ENCODE measurements at places on chromosomes 6 and 20. TPM values are rescaled to one million over a fixed set of nuclear protein-coding genes. Genes with fewer than 3 reads are reported as not detected.
A peak's percentile ranks its signal among the peaks of the same experiment; 100 is the strongest.

DNA sequence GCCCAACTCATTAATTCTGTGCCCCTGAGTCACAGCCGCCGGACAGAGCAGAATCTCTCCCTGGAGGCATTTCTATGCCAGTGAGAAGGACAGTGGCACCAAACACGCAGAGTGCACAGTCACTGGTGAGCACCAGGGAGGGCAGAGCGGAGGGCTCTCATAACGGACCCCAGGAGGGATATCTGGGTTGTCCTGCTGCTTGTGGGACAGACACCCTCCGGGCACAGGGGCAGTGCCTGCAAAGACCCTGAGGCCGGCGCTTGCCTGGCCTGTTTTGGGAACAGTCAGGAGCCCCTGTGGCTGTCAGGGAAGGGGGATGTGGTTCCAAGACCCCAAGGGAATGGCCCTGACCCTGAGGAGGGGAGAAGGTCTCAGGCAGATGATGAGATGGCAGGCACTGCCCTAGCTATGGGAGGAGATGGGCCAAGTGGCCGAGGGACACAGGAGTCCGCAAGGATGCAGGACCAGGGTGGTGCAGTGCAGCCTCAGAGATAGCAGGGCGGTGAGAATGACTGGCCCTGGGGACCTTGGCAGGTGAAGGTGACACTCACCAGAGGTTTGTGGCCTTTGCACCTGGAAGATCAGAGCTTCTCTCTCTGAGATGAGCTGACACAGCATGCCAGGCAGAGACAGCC, 270.8 kb downstream of the SMOC2 start:
- DNase-seq: no peak

DNA sequence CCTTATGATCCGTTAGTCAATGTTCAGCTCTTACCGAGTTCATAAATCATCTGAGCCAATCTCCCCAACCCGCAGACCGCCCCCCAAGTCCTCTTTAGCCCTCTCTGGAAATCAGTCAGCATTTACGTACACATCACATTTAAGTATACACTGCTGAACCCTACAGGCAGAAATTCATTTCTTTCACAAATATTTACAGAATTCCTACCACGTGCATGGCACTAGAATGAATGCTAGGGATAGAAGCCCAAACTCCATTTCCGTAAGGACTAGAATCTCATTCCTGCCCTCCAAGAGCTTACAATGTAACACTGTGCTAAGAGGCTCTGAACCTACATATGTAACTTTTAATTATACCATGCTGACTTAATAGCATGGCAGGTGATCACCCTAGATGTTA, 1.8 kb downstream of the OSER1 start:
- DNase-seq: peak; percentile 48

DNA sequence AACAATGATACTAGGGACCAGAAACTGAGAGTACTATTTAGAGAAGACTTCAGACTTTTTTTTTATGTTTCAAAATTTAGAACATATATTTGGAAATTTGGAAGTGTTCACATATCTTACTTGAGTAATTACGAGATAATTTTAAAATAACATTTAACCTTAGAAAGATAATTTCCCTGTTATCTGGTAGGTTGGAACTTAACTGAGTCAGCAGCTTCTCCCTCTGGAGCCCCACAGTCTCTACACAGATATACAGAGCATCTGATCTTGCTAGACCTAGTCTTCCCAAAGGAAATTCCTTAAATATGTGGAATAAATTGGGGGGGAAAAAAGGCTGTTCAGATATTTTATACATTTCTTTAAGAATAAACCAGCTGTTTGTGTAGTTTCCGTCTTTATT, 48.6 kb downstream of the TSPYL4 start:
- DNase-seq: no peak

DNA sequence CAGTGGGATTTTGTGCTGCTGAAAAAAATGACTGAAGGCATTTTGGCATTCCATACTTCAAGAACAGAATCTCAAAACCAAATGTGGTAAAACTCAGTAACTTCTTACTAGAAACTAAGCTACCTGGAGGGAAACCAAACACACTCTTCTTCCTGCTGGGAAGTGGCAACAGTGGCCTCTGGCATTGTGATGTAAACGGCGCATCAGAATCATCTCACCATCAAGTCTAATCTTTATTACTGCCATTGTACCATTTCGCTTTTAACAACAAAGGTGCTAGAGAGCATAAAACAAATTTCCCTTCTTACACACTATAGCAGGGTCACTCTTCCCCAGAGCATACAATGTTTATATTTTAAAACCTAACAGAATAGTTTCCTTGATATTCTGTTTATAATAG, 101.6 kb upstream of the CEP162 start:
- DNase-seq: no peak

- DNase-seq: peak; percentile 36
Measured at GRCh38 chr6:39377539-39377950, 55.0 kb upstream of the KCNK16 start.

SLA2 gene
- not detected for polyA plus RNA-seq

Data from A549 (cell line).